Nephron progenitor cell (in vitro differentiated cells): ENCODE measurements at places on chromosomes 16 and 17.
A peak's percentile ranks its signal among the peaks of the same experiment; 100 is the strongest.

DNA sequence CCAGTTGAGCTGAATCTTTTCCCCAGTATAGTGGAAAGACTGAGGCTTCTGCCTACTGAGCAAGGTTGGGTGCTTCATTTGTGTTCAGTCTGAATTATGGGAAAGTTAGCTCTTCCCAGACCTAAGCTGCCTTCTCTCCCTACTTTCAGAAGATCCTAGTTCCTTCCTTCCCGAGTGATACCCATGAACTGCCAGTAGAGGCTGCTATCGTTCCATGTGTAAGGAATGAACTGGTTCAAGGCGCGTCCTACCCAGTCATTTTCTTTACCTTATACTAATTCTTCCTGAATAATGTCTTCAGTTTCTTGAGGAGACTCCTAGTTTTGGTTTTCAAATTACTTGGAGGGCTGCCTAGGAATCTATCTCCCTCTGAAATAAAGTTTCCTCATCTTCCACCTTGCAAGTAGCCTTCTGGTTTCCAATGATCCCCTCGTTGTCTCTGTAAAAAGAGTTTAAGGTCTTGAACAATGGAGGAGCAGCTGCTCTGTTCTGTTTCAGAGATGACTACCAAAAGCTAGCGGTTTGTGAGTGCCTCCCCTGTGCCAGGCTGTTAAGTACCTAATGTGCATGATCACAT, 934 bp upstream of the AOC2 start:
- DNase-seq: peak; percentile 40

DNA sequence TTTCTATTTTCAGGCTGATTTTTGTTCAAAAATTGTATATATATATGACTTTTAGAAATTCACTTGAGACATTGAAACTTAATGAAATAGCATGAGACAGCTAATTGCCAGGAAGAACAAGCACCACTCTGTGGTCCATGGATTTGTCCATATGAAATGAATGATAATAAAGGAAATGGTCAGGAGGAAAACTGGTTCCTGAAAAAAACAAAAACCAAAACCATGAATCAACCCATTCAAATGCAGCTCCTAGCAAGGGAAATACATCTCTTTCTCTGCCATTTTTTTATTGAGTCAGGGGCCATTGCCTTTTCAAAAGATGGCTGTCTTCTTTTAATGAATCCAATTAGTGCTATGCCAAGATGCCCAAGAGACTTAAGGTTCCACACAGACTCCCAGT, 230.7 kb downstream of the SLC39A11 start:
- no peak for DNase-seq

DNA sequence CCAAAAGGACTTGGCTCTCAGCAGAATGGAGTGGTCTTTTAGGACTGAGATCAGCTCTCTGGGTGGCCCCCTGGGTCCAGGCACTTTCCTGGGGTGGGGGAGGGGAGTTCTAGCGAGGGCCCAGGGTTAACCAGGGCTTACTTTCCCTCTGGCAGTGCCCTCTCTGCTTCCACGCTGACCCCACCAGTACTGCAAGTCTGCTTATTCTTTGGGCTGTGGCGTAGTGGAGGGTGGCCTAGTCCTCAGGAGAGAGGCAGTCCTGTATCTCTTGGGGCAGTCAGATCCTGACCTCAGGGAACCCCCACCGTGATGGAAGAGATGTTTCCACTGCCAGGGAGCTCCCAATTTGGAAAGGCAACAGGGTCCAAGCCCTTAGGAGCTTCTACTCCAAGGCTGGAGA, 79.4 kb downstream of the CCDC182 start:
- DNase-seq: no peak

DNA sequence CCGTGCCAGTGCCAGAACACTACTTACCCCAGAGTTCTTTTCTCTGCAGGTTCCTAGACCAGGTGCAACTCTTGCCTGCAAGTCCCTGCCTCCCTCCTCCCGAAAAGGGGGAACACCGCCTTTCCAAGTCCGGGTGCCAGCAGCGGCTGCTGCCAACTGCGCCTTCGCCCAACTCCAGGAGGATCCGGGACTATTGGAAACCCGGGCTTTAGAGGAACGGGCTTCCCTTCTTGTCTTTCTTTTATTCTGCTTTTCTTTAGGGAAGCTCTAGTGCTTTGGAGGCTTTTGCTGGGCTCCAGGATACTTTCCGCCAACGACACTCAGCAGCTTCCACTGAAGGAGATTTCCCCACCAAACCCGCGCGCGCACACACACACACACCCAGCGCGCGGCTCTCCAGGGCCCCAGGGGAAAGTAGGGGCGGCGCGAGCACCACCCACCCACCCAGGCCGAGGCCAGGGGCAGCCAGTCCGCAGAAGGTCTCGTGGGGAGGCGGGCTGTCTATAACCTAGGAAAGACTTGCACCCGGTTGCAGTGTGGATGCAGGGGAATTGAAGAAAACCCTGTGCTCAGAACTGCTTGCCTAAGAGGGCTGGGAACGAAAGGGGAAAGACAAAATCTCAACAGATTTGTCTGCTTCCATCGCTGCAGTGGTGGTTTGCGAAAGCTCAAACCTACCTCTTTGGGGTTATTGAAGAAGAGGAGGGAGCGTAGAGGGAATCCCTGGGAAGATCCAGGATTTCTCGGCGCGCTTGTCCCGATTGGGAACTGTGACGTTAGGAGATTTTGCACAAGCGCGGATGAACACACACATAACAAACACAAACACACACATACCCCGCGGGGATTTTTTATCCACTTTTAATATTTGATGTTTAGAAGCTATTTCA, 977 bp upstream of the CA10 start:
- no peak for DNase-seq

GRCh38 chr17:41948762-41949460, 17.7 kb upstream of the CNP start:
- no peak for DNase-seq

DNA sequence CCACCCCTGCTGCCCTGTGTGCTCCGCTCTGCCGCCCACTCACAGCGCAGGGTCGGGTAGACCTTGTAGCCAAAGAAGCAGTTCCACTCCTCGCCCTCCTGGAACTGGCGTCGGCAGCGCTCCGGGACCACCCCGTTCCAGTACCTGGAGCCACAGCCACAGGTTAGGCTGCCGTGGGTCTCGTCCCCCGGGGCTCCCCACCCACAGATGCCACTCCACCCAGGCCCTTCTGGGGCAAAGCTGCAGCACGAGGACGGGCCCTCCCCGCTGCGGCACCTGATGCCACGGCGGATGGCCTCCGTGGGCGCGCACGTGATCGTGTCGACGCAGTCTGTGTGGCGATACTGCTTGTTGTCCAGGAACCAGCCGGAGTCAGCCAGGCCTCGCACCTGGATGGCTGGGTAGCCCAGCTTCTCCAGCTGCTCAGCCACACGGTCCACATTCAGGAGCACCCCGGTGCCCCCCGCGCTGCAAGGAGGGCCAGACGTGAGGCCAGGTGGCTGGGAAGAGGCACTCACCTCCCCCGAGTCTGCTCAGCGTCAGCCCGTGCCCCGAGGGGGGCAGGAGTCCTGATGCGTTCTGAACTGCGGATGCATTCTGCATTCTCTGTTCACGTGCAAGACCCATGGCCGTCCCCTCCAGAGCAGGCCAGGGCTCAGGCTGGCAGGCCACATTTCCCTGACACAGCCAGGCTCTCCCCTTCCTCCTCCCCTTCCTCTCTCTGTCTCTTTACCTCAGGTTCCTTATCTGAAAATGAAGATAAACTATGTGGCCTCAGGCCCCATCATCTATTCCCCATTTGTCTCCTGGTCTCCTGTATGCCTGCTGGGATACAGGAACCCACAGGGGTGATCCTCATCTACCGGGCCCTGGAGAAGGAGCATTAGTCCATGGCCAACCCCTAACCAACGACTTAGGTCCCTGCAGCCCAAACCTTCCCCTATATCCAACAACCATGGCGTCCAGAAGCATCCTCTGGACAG, 4.1 kb downstream of the NOTUM start:
- no peak for DNase-seq

DNA sequence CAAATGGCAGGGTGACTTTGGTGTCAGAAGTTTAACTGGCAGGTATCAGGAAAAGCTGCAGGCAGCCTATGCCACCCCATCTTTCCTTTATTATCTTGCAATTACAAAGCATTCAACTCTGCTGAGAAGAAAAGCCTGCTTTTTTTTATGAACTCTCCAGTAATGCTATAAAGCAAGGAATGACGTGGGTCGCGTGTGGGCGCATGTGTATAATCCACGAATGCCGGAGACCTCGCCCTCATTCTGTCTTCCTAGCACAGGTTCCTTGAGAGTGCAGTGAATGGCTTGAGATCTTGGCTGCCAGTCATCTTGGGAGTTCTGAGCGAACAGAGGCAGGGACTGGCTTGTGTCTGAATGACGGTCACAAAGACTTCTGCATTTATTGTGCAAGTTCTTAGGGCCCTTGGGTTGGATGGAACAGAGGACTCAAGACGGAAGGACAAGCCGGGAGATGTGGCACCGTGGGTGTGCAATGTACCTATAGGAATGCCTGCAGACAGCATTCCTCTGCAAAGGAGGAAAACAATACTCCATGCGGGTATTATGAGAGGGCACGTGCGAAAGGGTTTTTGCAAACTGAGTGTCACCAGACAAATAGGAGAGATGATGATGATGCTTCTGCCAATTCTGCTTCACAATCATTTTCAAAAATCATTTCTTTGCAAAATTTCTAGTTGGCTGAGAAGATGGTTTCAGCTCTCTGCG, 96.1 kb upstream of the ELAC2 start:
- DNase-seq: no peak

DNA sequence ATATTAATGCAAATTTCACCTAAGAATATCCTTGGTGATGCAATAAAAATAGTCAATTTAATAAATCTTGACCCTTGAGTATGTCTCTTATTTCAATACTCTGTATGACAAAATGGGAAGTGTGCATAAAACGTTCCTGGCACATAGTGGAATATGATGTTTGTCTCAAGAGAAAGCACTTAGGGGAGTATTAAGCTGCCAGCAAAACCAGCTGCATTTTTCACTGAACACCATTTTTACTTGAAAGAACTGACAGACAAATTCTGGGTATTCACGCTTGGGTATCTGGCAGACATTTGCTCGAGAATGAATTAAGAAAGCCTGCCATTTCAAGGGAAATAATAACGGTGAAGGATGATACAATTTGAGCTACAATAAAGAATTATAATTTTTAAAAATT, 364.8 kb downstream of the SOX9 start:
- DNase-seq: no peak

DNA sequence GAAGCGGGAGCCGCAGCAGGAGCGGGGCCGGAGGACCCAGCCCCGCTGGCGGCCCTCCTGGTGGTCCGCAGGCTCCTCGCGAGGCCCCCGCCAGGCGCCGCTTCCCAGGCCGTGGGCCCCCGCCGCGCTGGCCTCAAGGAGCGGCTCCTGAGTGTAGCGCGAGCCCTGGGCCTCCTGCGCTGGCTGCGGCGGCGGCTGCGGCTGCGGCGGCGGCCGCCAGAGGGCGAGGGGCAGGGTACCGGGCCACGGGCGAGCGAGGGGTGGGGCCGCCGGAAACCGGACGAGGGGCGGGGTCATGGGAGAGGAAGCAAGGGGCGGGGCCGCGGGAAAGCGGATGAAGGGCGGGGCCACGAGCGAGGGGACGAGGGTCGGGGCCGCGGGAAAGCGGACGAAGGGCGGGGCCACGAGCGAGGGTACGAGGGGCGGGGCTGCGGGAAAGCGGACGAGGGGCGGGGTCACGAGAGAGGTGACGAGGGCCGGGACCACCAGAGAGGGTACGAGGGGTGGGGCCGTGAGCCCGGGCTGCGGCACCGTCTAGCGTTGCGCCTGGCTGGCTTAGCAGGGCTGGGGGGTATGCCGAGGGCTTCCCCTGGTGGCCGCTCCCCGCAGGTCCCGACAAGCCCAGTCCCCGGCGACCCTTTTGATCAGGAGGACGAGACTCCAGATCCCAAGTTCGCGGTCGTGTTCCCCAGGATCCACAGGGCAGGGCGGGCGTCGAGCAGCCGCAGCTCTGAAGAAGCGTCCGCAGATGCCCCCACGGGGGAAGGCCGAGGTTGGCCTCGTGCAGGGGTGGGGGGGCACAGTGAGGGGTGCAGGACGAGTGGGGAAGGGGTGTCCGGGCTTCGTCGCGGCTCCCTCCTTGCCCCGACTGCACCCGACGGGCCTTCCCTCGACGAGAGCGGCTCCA, 1.7 kb downstream of the MYO15B start:
- DNase-seq: peak; percentile 100

DNA sequence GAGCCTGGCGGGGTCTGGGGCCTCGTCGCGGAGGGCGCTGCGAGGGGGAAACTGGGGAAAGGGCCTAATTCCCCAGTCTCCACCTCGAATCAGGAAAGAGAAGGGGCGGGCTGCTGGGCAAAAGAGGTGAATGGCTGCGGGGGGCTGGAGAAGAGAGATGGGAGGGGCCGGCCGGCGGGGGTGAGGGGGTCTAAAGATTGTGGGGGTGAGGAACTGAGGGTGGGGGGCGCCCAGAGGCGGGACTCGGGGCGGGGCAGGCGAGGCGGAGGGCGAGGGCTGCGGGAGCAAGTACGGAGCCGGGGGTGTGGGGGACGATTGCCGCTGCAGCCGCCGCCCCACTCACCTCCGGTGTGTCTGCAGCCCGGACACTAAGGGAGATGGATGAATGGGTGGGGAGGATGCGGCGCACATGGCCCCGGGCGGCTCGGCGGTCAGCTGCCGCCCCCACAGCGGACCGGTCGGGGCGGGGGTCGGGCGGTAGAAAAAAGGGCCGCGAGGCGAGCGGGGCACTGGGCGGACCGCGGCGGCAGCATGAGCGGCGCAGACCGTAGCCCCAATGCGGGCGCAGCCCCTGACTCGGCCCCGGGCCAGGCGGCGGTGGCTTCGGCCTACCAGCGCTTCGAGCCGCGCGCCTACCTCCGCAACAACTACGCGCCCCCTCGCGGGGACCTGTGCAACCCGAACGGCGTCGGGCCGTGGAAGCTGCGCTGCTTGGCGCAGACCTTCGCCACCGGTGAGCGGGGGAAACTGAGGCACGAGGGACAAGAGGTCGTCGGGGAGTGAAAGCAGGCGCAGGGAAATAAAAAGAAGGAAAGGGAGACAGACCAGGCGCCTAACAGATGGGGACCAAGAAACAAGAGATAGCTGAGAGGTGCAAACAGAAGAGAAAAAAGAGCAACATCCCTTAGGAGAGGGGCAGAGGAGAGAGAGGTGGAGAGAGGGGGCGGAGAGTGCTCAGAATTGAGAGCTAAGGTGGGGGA, at the start of gene PNMT:
Gene PNMT (plus strand): TSS at position 509 of the 980 bp plus-strand sequence. CDS start 23 bp downstream, at position 532.
- peak; percentile 84 for DNase-seq

- no peak for DNase-seq
Observed at GRCh38 chr17:83036193-83036592, 43.2 kb upstream of the METRNL start.

- DNase-seq: no peak
Observed at GRCh38 chr17:12917399-12917798, 100.4 kb downstream of the ELAC2 start.

DNA sequence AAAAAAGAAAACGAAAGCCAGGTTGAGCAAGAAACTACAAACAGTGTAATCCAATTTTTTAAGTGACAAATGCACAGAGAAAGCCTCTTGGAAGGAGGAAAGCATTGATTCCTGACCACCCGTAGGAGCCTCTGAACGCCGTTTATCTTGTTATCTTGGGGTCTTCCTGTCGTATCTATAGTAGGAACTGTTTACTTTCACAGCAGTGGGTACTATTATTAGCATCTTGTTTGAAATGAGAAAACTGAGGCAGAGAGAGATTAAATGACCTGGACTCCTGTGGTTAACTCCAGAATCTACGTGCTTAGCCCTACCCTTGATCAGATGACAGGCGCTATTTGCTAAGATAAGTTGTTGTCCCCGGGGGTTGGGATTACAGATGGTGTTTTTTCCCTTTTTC, 196.7 kb upstream of the FOXF1 start:
- no peak for DNase-seq

- no peak for DNase-seq
Observed at GRCh38 chr16:86314402-86315025, 195.8 kb upstream of the FOXF1 start.
